Frontal cortex (tissue), 4 donors: ENCODE measurements at places on chromosomes 7 and 10. TPM values are rescaled to one million over a fixed set of nuclear protein-coding genes. Genes with fewer than 3 reads are reported as not detected.

DNA sequence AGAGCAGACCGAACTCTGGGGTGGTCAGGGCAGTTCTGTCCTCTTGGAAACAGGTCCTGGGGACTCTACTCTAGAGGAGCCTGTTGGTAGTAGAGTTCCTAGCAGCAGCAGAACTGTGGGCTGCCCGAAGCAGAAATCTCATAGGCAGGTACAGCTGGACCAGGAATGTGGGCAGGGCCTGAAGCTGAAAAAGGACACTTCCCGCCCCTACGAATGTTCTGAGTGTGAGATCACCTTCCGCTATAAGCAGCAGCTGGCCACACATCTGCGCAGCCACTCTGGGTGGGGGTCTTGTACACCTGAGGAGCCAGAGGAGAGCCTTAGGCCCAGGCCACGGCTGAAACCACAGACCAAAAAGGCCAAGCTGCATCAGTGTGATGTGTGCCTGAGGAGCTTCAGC lies 8.3 kb upstream of the ZNF783 start:
- no peak for DNase-seq

DNA sequence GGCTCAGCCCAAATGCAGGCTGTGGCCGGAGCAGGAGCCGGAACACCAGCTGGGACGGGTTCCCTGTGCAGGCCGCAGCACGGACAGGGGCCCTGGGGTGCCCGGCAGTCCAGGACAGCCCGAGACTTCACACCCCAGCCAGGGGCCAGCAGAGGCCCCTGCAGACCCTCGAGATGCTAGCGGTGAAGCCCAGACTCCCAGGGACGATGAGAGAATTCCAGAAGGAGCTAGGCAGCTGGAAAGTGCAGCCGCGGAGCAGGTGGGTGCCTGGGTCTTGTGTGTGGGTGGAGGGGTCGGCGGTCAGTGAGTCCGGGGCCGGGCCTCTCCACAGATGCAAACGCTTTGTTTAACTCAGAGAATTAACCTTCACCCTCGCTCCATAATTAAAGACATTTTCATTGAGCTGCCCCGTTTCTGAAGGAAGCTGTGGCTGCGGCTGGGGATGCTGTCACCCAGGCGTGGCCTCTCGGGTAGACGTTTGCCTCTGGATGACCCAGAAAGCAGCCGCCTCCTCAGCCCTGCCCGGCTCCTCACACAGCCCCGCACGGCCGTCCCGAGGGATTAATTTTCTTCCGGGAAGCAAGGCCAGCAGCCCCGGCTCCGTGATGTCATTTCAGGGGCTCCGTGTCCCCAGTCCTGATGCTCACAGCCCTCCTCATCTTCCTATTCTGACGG lies 26.5 kb downstream of the KNDC1 start:
- DNase-seq, result no peak

GRCh38 chr10:95354110-95354509 lies 63.3 kb upstream of the PDLIM1 start:
- no peak for DNase-seq

DNA sequence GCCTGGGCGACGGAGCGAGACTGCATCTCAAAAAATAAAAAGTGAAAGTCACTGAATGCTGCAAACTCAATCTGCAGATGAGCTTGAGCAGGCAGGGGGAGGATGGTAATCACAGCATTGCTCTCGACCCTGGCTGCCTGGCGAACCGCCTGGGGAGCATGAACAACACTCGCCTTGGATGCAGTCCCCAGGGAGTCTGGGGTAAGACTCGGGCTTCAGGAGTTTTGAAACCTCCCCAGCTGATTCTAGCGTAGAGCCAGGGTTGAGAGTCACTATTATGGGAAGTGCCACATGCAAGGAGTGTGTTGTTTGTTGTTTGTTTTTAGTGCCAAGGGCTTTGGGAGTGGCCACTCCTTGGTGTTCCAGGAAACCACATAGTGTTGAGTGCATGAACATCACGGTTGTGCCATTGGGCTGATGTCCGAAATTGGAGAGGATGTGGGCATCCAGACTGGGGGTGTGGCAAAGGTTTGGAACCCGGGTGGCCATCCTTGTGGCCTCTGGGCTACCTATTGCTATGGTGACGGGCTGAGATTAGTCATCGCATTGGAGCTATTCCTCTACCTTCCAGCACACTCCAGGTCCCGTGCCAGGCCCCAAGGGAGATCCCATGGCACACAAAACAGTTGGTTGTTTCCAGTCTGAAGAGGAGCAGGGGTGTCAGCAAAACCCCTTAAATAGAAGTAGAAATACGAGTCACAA lies 92.6 kb downstream of the RGS10 start:
- no peak for DNase-seq

GRCh38 chr10:14953424-14954000 lies 384 bp downstream of the DCLRE1C start:
- peak; percentile 54 for DNase-seq

GRCh38 chr7:24609059-24609458 lies 35.8 kb downstream of the PALS2 start:
- DNase-seq, result no peak

DNA sequence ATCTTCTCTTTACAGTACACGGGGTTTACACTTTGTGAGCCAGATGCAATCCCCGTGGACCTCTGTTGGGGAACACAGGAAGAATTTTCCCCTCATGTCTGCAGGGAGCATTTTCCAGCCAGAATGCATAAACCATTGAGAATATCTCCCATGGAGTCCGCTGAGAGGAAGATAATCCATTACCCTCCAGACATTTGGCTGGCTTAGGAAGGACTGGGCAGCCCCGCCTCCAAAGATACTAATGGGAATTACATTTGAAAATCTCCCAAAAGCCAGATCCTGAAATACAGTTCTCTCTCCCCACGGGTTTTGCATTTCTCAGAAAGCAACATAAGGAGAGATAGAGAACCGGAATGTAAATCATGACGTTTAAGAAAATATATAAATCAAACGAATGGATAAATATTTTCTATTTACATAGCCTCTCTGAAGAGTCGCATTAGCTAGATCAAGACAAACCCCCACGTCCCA lies 53.5 kb downstream of the TRIL start:
- no peak for DNase-seq

GRCh38 chr7:46352004-46352954 lies 431.2 kb upstream of the IGFBP3 start:
- no peak for DNase-seq

DNA sequence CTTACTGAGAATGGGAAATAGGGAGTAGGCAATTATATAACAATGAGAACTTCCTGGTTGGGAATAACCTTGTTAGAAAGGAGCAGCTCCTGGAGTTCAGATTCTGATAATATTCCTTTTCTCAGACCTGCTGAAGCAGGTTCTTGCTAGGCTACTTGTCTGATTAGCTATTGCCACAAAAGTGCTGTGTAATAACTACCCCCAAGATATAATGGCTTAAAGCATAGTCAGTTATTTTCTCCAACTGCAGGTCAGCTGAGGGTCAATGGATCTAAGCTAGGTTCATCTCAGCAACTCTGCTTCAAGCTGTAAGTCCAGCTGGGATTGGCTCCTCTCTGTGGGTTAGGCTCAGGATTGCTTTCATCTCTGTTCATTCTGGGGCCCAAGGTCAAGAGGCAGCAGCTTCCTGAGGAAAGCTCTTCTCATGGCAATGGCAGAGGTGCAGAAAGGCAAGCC lies 9.4 kb upstream of the CNOT4 start:
- no peak for DNase-seq

DNA sequence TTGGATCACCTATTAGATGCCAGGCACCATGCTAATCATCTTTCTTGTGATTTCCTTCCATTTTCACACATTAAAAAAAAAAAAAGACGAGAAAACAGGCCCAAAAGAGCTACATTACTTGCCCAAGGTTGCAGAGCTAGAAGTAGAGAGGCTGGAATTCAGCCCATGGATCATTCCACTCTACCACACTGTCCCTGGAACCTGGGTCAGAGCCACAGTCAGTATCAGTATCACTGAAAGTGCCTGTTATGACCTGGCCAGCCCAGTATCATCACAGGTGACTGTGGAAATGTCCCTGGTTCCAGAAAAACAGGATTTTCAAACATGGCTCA lies 3.3 kb upstream of the FLNC start:
- no peak for DNase-seq

GRCh38 chr10:47282005-47282656 lies 17.9 kb upstream of the GDF10 start:
- no peak for DNase-seq

DNA sequence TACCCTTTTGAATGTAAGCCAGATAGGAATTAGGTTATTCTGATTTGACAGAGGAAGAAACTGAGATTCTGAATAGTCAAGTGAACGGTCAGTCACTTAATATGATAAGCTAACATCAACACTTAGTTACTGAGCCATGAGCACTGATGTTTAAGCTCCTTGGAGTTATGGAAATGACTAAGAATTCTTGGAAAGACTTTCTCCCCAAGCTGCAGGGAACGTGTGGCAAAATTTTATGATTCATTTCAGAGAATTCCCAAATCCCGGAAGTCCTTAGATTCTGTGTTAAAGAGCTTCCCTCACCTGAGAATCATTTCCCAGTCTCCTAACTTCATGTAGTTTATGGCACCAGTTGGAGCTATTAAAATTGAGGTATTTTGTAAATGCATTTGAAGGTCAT lies 330.9 kb downstream of the XPNPEP1 start:
- no peak for DNase-seq

DNA sequence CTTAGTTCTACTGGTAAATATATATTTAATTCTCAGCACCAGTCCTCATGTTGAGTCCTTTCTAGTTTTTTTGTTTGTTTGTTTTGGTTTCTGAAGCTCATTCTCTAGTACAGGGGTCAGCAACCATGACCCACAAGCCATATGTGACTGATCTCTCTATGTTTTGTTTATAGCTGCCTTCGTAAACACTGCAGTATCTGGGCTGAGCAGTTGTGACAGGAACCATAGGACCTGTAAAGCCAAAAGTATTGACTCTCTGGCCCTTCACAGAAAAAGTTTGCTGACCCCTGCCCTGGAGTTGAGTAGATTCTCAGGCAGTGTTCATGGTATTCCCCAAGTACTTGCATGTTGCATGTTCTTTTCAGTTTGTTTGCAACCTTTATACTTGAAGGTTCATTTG lies 20.8 kb downstream of the NET1 start:
- DNase-seq, result no peak

DNA sequence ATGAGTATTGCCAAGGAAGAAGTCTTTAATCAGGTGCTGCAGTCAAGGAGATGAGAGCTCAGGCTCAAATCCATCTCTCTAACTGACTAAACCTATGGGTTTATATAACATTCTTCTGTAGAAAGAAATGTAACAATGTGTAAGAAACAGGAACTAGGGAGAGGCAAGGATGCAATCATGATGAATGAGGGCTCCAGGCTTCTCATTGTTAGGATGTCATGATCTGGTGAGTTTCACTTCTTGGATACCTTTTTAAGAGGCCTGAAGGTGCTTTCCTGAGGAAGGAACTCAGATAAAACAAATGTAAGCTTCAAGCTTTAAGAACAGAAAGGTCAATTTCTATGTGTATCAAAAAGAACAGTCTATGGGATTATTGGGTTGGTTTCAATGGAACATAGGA lies 30.8 kb upstream of the SCIN start:
- DNase-seq, result no peak

DNA sequence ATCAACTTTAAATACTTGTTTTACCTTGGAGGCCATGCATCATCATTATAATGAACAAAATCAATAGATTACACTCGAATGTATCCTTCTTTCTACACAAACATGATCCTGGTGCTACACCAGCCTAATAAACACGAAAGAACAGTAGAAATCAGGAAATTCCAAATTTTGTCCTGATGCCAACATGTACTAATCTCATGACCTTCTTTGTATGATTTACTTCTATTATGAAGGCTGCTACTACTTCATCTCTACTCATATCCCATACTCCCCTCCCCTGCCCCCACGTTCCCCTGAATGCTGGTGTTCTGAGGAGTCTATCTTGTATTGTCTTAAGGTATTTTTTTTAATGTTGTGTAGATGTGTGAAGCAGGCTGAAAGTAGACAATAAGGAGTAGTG lies 315.0 kb downstream of the CACNA2D1 start:
- no peak for DNase-seq

DNA sequence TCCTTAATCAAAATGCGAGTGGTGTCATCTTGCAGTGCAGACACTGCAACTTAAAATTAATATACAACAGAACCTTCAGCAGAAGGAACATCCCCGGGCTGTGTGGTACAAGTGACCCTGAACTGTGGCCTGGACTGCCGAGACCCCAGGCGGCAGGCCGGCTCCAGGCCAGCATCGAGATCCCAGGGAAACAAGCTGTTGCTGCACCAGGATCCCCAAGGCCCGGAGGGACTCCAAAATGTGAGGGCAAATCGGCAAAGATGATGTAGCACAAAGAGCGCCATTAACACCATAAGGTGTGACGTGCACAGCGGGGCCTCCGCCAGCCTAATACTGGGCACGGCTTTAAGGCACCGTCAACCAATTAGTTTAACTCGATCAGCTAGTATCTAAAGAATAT lies 73.9 kb downstream of the EBF3 start:
- no peak for DNase-seq

DNA sequence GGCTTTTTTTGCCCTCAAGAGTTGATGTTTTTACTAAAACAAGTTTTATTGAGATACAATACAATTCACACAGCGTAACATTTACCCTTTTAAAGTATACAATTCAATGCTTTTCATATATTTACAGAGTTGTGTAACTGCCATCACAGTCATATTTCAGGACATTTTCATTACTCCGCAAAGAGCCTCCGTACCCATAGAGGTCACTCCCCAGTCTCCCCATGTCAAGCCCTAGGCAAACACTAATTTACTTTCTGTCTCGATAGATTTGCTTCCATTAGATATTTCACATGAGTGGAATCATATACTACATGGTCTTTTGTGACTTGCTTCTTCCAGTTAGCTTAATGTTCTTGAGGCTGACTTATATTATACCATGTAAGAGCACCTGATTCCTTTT lies 183.8 kb downstream of the PRKCQ start:
- no peak for DNase-seq

- no peak for DNase-seq
Observed at GRCh38 chr10:66252986-66253385, 672.9 kb upstream of the LRRTM3 start.

Gene POLD2
- total RNA-seq, result 46.1 TPM

Gene SPDYE5
- total RNA-seq, result not detected

Gene NUTM2A
- total RNA-seq, result 1.6 TPM

Gene ITIH5
- 14.7 TPM for total RNA-seq

Gene TMEM130
- total RNA-seq, result 4.9 TPM

Gene BMPR1A
- total RNA-seq, result 46.5 TPM

Gene GDF2
- not detected for total RNA-seq

Gene FLNC
- 2.4 TPM for total RNA-seq

Gene LIPM
- not detected for total RNA-seq

Gene DYDC2
- 2.4 TPM for total RNA-seq

Gene DMBT1
- total RNA-seq, result not detected

Gene ICA1
- total RNA-seq, result 42.4 TPM

Gene ANKRD26
- total RNA-seq, result 24.1 TPM
